ENCODE measurements at places on chromosomes 6 and 20. TPM values are rescaled to one million over a fixed set of nuclear protein-coding genes. Genes with fewer than 3 reads are reported as not detected.

Gene TAAR2
- total RNA-seq = not detected

Gene COX4I2
- 9.5 TPM for total RNA-seq

Gene MICA
- 29.2 TPM for total RNA-seq

Gene TMEM200A
- 8.9 TPM for total RNA-seq

Gene WFDC2
- 2.3 TPM for total RNA-seq

Gene ADGRG6
- total RNA-seq = 14.3 TPM

GRCh38 chr20:20253744-20254330 lies 114.1 kb upstream of the INSM1 start:
- H3K4me1 ChIP-seq = no peaks in the 10 kb centered on the region
- no peaks in the 10 kb centered on the region for H3K36me3 ChIP-seq
- H3K4me3 ChIP-seq = no peak overlapping the region
- H3K27ac ChIP-seq = no peak overlapping the region
- no peaks in the 10 kb centered on the region for H3K27me3 ChIP-seq

DNA sequence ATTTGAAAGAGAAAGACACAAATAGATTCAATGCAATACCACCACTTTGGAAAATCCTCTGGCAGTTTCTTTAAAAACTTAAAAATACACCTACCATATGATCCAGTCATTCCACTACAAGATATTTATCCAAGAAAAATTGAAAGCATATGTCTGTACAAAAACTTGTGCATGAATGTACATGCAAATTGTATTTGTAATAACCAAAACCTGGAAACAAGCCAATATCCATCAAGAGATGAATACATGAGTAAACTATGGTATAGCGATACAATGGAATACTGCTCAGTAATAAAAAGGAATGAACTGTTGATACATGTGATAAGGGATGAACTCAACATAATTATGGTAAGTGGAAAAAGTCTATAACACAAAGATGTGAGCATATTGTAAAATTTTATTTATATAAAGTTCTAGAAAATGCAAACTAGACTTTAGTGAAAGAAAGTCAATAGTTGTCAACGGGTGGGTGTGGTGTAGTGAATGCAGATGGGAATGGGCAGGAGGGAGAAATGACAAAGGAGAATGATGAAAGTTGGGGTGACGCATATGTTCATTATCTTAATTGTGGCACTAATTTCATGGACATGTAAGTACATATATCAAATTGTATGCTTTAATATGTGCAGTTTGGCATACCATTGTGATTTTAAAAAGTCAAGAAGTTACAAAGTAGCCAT lies 347.5 kb downstream of the SAMD5 start:
- H3K27me3 ChIP-seq = no peaks in the 10 kb centered on the region
- H3K27ac ChIP-seq = no peak overlapping the region
- H3K36me3 ChIP-seq = no peaks in the 10 kb centered on the region

GRCh38 chr6:15485936-15486335 lies 176.9 kb downstream of the DTNBP1 start:
- no peaks in the 10 kb centered on the region for H3K27me3 ChIP-seq
- DNase-seq = no peak
- H3K36me3 ChIP-seq = peaks cover 3% of the 10 kb centered on the region
- H3K4me1 ChIP-seq = no peaks in the 10 kb centered on the region
- no peak overlapping the region for H3K27ac ChIP-seq

GRCh38 chr20:41007481-41007880 lies 21.1 kb upstream of the TOP1 start:
- no peaks in the 10 kb centered on the region for H3K4me1 ChIP-seq
- H3K27me3 ChIP-seq = no peaks in the 10 kb centered on the region
- H3K27ac ChIP-seq = no peak overlapping the region

- peak; percentile 78 for DNase-seq
- no peak overlapping the region for H3K4me3 ChIP-seq
- H3K4me1 ChIP-seq = no peaks in the 10 kb centered on the region
- H3K27me3 ChIP-seq = no peaks in the 10 kb centered on the region
Measured at GRCh38 chr20:48025051-48025515, 239.8 kb upstream of the SULF2 start.

GRCh38 chr20:775679-776135 lies 7.4 kb upstream of the SLC52A3 start:
- DNase-seq = no peak
- no peak overlapping the region for H3K4me3 ChIP-seq
- no peaks in the 10 kb centered on the region for H3K36me3 ChIP-seq
- no peak overlapping the region for H3K27ac ChIP-seq
- H3K27me3 ChIP-seq = no peaks in the 10 kb centered on the region
- H3K4me1 ChIP-seq = no peaks in the 10 kb centered on the region

DNA sequence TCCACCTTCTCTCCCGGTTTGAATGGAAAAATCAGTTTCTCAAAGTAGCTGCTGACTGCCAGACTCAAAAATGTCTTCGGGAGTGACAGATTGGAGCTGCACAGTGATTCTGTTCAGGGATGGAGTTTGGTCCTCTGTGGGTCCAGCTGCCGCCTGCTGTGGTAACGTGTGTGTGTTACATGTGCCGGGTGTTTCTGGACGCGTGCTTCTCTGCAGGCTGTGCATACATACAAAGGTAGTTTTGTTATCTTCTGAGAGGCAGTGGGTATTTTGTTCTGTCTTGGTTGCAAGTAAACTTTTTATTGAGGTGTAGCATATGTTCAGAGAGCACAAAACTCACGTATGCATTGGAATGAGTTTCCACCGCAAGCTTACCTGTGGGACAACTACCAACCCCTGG lies 41.3 kb upstream of the NAA20 start:
- peak overlapping the region; percentile 35 for H3K4me3 ChIP-seq
- H3K36me3 ChIP-seq = no peaks in the 10 kb centered on the region
- peaks cover 5% of the 10 kb centered on the region for H3K4me1 ChIP-seq
- H3K27me3 ChIP-seq = no peaks in the 10 kb centered on the region
- no peak for DNase-seq
- peak overlapping the region; percentile 85 for H3K27ac ChIP-seq

GRCh38 chr20:51092338-51092737 lies 69.4 kb upstream of the KCNG1 start:
- no peak overlapping the region for H3K4me3 ChIP-seq
- no peaks in the 10 kb centered on the region for H3K36me3 ChIP-seq
- H3K4me1 ChIP-seq = no peaks in the 10 kb centered on the region
- no peak overlapping the region for H3K27ac ChIP-seq
- no peak for DNase-seq

DNA sequence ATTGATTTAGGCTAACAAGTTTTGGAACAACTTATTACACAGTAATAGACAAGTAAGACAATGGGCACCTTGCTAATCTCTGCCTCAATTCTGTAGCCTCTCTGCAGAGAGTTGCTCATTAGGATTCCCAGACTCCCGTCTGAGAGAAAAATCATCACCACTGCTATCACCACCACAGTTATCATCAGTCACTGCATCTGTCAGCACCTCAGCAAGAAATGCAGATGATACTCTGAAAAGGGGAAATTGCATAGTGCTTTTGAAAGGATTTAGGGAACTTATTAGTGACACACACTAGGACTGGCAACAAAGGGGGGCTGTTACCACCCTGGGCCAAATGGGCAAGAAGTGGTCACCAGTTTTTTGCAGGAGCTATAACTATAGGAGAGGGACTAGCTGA lies 39.9 kb downstream of the FOXA2 start:
- no peak overlapping the region for H3K4me3 ChIP-seq
- H3K27ac ChIP-seq = no peak overlapping the region
- no peak for DNase-seq
- no peaks in the 10 kb centered on the region for H3K36me3 ChIP-seq

DNA sequence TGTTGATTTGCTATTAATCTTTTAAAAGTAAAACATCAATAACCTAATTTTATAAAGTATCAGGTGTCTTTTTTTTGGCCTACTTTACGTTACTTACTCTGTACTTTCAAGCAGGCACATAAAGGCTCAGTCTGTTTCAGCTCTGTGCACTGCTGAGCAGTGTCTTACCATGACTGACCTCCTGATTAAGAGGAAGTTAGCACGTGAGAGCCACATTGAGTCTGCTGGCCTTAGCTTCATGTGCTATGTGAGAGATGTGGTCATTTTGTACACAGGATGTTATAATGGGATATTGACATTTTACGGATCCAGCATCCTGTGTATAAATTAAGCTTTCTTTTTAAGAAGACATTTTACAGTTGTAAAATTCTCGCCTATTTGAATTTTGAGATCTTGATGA lies 31.9 kb downstream of the ARID1B start:
- H3K4me1 ChIP-seq = peaks cover 5% of the 10 kb centered on the region
- H3K36me3 ChIP-seq = no peaks in the 10 kb centered on the region
- no peaks in the 10 kb centered on the region for H3K27me3 ChIP-seq
- peak; percentile 63 for DNase-seq

- H3K27ac ChIP-seq = no peak within 1 kb of the TSS
- H3K36me3 ChIP-seq = no peaks in the 10 kb centered on the region
- no peaks in the 10 kb centered on the region for H3K27me3 ChIP-seq
- peak; percentile 44 for DNase-seq
- no peaks in the 10 kb centered on the region for H3K4me1 ChIP-seq
- H3K4me3 ChIP-seq = no peak within 1 kb of the TSS
Measured at GRCh38 chr6:54846243-54846856, at the start of gene FAM83B. FAM83B (plus strand) TSS chr6:54846771; CDS start chr6:54870247, 23,476 bp downstream.

- H3K4me3 ChIP-seq = no peak overlapping the region
- H3K27me3 ChIP-seq = no peaks in the 10 kb centered on the region
- no peak overlapping the region for H3K27ac ChIP-seq
- DNase-seq = no peak
- no peaks in the 10 kb centered on the region for H3K4me1 ChIP-seq
Measured at GRCh38 chr6:166864333-166864732, 92.0 kb downstream of the RNASET2 start.
